ENCODE measurements at places on chromosomes 16 and 17.

GRCh38 chr17:34822007-34822739 lies 139.1 kb downstream of the CCT6B start:
- no peak for DNase-seq
- H3K27me3 ChIP-seq: 0 out of 2 replicates have a peak, but pooled peaks cover 2% of the 10 kb centered on the region

DNA sequence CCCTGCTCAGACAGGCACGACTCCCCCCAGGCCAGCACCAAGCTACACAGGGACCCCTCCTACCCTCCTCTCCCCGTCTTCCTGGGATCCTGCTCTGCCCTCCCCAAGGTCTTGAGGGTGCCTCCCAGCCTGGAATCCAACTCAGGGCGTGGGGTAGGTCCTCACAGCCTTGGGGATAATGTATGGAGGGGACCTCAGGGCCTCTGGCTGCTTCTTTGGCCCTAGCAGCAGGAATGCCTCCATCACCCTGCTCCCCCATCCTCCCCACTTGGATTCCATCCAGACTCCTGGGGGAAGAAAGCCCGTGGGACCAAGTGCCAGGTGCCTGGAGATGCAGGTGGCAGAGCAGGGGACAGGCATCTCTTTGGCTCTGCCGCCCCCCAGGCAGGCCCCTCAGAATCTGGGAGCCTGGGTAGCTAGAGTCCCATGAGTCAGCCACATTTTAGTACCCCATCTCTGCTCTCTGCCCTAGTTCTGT lies 10.7 kb upstream of the STAC2 start:
- H3K27me3 ChIP-seq: peaks cover 6% of the 10 kb centered on the region
- no peak for DNase-seq
- H3K36me3 ChIP-seq: no peaks in the 10 kb centered on the region
- H3K27ac ChIP-seq: no peak overlapping the region

- no peaks in the 10 kb centered on the region for H3K27me3 ChIP-seq
- H3K4me1 ChIP-seq: no peaks in the 10 kb centered on the region
- no peaks in the 10 kb centered on the region for H3K36me3 ChIP-seq
- DNase-seq: no peak
These were observed 539.9 kb downstream of the HS3ST4 start for GRCh38 chr16:26231647-26232046.

- no peaks in the 10 kb centered on the region for H3K27me3 ChIP-seq
- no peak overlapping the region for H3K27ac ChIP-seq
- peaks cover 60% of the 10 kb centered on the region for H3K36me3 ChIP-seq
- peaks cover 38% of the 10 kb centered on the region for H3K4me1 ChIP-seq
- no peak overlapping the region for H3K4me3 ChIP-seq
These were observed 4.2 kb downstream of the MFAP4 start for GRCh38 chr17:19382531-19383444.
